Sciatic nerve (tissue), 2 donors: ENCODE measurements at places on chromosomes 13 and 19.

DNA sequence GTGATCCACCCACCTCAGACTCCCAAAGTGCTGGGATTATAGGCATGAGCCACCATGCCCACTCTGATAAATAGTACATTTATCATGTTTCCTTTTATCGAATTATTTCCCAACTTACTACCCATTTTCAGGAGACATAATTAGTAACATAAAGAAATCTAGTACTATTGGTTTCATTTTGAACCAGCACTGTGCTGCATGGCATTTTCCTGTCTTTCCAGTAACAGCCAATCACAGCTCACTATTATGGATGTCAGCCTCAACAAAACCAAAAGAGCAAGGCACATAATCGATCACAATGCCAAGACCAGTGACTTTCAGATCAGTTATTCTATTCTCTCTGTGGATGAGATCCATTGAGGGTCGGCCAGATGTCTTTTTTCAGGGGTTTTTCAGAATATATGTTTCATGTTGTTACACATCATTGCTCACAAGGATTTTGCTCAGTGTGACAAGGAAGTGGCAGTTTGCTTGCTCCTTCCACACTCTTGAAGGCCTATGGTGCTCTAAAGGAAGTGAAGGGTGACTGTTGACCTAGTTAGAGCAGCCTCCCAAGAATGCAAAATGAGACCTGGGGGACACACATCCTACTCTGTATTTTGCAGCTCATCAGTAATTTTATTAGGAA is 233.4 kb downstream of the KCNRG start:
- DNase-seq: no peak

DNA sequence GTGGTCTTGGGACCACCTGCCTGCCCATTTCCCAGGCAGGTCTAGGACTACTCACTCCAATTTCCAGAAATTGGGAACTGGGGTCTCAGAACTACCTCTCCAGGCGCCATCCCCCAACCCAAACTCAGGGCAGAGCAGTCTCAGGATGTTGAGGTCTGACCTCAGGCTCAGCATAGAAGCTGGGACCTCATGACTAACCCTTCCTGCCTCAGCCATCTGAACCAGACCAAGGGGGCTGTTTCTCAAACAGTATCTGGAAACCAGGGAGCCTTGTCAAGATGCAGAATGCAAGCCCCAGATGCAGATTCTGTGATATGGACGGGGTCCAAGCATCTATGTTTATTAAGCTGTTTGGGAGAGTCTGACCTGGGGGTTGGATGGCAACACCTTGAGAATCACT is 1.3 kb downstream of the FBXW9 start:
- no peak for DNase-seq

- no peak for DNase-seq
Observed at GRCh38 chr19:41407271-41407670, 9.7 kb downstream of the BCKDHA start.

- DNase-seq: no peak
Observed at GRCh38 chr13:89255844-89256406, 1584.8 kb downstream of the SLITRK5 start.

DNA sequence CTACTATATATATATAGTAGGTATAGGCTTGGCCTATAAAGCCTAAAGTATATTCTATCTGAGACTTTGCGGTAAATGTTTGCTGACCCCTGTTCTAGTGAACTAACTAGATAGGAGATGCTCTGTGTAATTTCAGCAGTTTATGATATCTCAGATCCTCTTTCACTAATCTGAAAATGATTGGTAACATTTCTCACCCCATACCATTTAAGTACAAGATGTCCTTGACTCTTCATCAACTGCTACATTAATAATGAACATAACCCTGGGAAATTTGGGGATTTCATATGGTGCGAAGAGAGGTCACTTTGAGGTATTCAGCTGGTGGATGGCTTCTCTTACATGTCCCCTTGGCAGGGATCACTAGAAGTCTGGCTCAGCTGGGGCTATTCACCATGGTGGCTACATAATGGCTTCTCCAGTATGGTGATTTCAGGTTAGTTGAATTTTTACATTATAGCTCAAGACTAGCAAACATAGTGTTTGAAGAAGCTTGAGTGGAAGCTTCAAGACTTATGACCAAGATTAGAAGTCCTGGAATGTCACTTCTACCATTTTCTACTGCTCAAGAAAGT is 103.6 kb upstream of the MYCBP2 start:
- no peak for DNase-seq

DNA sequence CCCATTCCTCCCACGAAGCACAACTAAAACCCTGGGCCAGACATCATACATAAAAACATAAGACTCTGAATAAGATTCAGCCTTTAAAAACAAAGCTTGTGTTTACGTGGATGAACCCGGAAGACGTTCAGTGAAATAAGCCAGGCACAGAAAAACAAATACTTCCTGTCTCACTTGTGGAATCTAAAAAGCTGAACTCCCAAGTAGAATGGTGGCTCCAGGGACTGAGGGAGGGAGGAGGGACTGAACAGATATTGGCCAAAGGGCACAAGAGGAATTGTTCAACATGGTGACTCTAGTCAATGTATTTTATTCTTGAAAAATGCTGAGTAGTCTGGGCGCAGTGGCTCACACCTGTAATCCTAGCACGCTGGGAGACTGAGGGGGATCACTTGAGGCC is 35.7 kb upstream of the TPM4 start:
- DNase-seq: no peak

- DNase-seq: no peak
Observed at GRCh38 chr13:45809801-45810394, 41.7 kb downstream of the SIAH3 start.

DNA sequence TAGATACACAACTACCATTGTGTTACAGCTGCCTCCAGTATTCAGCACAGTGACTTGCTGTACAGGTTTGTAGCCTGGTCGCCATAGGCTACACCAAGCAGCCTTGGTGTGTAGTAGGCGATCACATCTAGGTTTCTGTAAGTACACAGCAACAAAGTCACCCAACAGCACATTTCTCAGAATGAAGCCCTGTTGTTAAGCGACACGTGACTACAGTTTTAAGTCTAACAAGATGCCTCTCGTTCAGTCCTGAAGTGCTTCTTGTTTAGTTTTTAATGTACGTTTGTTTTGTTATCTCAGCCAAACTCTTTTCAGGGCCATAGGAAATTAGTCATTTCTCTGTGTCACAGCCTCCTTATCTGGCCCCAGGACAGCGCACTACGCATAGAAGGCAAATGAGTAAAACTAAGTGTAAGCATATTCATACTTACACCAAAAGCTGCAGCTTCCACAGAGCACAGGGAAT is 50.0 kb upstream of the GPR183 start:
- DNase-seq: no peak

DNA sequence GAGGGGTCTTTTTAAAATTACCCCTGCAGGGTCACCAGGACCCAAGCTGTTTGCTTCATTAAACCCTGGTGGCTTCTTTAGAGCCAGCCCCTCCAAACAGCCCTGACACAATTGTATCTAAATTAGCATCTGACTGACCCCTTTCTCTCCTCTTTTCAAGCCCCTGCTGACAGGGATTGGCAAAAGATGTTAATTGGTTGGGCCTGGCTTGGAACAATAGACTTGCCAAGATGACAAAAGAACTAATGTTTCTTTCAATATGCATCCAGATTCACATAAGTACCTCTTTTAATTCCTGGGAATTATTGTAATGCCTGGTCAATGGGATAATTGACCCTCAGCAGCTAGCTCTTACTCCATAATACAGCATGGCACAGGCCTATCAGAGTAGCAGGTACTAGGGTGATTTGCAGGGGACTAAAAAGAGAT is 140.8 kb downstream of the SHISA2 start:
- DNase-seq: no peak

GRCh38 chr19:47275791-47276461 is 1.2 kb downstream of the INAFM1 start:
- DNase-seq: no peak

DNA sequence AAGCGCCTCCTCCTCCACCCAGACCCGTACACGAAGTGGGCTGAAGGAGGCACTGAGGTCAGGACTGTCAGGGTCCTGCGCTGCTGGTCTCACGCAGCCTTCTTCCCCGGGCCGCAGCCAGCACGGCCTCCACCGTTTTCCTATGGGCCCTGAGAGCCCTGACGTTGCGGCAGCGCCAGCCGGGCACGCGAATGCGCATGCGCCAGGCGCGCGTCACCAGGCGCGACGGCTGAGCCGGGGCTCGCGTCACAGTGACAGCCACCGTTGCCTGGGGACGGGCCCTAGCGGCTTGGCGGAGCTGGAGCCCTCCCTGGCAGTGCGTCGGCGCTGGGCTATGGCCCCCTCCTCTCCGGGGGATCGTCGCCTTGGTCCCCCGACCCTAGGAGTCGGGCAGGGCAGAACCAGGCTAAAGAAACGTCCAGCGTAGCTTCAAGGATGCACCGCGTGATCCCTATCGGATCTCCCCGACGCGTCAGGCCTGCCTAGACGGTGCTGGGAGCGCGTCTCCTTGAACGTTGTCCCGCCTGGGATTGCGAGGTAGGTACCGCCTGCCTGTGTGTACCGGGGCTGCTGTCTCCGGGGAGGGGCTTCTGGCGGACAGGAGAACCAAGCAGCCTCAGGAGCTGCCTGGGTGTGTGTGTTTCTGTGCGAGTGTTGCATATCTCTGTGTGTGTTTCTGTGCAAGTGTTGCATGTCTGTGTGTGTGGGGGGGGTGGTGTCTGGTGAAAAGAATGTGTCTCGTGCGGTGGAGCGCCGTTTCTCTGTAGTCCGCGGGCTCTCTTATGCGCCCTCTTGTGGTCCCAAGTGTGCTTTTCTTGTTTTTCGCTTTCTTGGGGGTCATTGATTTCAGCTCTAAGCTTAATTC is 43.2 kb downstream of the ZNF571 start:
- no peak for DNase-seq

GRCh38 chr13:35785576-35786303 is 309.3 kb upstream of the MAB21L1 start:
- no peak for DNase-seq

GRCh38 chr13:20303636-20304035 is 71.5 kb upstream of the GJB6 start:
- no peak for DNase-seq

DNA sequence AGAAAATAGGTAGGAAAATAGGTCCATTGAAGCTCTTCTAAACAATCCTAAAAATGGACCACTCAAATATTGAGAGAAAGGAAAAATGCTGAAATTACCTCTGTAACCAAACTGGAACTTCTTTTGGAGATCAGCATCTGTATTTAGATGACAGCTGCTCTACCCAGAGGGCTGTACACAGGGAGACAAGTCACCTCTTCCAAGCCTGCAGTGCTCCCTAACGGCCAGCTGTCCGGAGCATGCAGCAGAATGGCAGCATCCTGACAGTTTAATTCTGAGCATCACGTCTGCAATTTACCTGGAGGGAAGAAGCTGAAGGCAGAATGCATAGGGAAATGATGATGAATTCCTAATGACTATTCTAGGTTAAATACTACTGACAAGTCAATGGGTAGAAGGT is 62.8 kb upstream of the DIAPH3 start:
- DNase-seq: no peak

DNA sequence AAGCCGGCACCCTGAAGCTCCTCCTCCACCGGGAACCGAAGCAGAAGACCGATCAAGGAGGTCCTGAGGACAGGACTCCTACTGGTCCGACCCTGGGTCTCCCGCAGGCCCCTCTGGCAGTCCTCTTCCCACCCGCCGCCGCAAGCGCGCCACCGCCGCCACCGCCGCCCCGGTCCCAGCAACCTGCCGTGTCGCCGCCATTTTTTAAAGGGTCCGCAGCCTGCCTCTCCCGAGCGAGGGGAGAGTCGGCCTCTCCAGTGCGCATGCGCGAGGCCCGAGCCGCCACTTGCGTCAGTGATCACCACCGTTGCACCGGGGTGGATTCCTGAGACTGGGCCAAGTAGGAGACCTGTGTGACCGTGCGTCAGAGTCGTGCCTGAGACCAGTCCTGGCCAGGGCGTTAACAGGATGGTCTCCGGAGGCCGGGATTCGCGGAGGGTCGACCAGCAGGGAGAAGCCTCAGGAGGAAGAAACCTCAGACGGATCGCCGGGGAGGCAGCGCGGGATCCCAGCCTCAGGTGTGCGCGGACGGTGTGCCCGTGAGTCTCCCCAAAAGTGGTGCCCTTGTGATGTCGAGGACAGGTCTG is 51.6 kb downstream of the ZNF146 start:
- DNase-seq: no peak

DNA sequence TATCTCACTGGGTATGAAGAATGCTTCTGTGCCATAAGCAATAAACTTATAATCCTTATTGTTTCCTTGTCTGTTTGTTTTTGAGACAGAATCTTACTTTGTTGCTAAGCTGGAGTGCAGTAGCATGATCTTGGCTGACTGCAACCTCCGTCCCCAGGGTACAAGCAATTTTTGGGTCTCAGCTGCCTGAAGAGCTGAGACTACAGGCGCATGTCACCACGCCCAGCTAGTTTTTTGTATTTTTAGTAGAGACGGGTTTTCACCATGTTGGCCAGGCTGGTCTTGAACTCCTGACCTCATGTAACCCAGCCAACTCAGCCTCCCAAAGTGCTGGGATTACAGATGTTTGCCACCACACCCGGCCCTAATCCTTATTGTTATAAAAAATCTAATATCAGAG is 112.5 kb downstream of the MYO16 start:
- DNase-seq: no peak

DNA sequence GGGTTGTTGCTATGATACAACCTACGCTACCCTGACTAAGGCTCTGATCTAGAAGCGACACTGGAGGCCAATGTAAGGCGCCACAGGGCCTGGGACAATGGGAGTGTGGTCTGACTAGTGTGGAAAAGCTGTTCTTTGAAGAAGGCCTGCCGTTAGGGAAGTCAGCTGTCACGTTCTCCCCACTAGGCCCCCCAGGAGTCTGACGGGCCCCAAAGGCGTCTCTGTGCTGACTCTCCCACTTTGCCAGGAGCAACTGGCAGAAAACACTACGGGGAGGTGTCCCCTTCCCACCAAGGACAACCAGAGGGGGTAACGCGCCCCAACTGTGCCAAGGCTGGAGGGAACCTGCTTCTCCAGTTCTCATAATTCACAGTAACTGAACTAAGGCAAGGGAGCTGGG is 25.3 kb upstream of the EIF3G start:
- no peak for DNase-seq

- no peak for DNase-seq
Observed at GRCh38 chr13:64709079-64709478, 2521.1 kb downstream of the PCDH9 start.

DNA sequence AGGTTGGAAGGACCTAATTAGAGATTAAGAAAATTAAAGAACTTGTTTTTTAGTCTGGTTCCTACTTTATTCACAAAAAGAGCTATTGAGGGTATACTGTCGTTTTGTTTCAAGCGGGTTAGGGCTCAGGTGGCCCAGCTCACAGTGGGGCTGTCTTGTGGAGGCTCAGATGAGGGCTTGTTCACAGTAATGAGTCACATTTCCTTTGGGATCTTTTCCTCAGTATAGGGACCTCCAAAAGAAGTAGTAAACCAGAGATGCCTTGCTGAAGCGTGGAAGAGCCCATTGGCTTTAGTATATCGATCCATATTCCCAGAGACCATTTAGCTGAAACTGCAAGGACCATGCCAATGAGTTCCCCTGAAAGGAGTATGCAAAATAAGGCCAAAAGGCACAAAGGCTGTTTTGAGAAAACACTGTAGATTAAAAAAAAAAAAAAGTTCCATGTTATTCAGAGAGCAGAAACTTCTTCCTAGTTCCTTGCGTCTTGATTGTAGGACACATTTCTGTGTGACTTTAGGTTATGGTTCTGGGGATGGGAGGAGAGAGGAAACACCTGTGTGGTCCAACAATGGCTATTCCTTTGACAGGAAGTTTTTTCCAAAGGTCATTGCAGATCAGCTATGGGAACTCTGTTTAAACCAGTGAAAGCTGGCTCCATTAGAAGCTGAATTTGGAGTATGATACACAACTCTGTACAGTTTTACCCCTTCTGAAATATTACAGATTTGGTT is 32.8 kb upstream of the GPI start:
- DNase-seq: no peak
